Kidney tubule cell (primary cell): ENCODE measurements at places on chromosomes 7 and 10.

- DNase-seq = peak; percentile 32
Measured at GRCh38 chr7:130490311-130490791, 1.5 kb upstream of the MEST start.

DNA sequence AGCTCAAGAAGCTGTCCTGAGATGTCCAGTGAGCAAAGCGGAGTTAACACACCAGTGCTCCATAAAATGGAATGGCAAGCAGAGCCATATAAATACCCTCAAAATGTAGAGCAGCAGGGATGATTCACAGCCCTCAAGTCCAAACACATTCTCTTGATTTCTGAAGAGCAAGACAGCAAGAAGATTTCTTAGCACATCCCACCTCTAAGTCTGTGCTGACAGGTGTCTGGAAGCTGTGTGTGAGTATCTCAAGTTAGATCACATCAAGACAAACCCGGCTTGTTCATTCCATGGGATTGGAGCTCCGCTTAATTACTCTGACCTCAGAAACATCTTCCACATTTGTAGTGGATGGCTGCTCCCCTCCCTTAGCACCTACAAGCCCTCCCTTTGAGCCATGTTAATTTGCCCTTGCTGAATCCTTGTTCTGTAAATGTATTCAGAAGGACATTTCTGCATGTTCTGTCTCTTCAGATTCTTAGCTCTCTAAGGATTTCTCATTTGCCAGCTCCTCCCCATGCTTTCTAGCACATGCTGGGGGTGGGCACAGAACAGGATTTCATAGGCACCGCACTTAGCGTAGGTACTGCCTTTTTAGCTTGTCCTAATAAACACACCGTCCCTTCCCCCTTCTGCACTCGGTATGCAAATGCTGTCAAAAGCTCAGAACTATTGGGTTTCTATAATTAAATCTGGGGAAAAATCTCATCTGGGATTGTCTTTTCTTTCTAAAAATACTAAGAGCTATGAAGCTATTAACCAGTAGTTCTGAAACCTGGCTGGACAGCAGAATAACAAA lies 112.7 kb downstream of the CPXM2 start:
- DNase-seq = no peak

- peak; percentile 17 for DNase-seq
Measured at GRCh38 chr10:78457804-78458482, 424.3 kb downstream of the RPS24 start.

- DNase-seq = no peak
Measured at GRCh38 chr10:92242380-92242779, 48.5 kb downstream of the CPEB3 start.

GRCh38 chr10:45599021-45599603 lies 73.5 kb downstream of the ZFAND4 start:
- no peak for DNase-seq

- DNase-seq = no peak
Measured at GRCh38 chr7:145031162-145031561, 195.3 kb upstream of the TPK1 start.

- DNase-seq = no peak
Measured at GRCh38 chr7:74235518-74236268, 18.5 kb downstream of the RFC2 start.

DNA sequence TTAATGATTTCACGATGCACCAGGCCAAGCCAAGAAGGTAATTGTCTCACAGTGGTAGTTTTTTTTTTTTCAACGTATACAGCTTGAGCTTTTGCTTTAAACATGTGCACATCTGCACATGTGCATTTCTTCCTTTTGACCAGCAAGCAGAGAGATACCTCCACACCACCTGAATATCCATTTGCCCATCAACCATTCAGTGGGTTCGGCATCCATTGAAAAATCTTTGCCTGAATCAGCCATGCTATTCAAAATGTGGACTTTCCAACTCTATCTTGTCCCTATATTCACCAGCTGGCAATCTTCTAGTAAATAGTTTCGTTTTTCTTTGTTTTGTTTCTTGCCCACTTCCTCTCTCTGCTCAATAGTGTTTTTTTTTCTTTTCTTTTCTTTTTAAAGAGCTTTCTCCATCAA lies 7.7 kb upstream of the TRA2A start:
- DNase-seq = no peak

DNA sequence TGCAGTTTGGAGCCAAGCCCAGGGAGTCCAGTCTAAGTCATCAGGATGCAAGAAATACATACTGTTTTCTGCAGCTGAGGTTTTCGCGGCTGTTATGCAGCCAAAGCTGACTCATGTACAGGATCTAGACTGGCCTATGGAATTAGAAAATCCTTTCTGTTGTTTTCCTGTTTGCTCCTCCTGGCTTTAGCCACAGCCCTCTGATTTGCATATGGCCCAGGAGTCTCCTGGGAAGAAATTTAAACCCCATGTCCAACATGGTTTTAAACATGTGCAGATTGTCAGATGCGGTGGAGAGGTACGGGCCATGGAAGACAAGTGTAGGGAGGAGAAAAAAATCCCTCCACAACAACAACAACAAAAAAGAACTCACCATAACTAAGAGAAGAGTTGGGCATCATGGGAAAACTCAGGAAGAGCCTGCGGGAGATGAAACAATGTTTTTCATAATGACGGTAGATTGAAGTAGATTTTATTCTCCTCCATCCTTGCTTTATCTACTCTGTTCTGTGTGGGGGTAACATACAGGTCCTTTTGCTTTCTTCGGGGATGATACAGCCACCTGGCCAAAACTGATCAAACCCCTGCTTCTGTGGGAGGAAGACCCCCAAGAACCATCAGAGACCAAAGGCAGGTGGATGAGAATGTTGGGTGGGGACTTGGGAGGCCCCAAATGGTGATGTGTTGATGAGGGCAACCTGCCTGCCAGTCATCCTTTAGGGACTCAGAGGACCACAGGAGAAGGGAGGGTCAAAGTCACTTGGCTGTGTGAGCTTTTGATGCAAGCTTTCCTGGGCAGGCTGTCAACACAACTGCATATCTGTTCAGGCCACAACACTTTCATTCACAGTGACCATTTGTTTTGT lies 29.8 kb upstream of the GNA12 start:
- DNase-seq = peak; percentile 92

GRCh38 chr7:155198196-155198892 lies 99.3 kb upstream of the INSIG1 start:
- no peak for DNase-seq

DNA sequence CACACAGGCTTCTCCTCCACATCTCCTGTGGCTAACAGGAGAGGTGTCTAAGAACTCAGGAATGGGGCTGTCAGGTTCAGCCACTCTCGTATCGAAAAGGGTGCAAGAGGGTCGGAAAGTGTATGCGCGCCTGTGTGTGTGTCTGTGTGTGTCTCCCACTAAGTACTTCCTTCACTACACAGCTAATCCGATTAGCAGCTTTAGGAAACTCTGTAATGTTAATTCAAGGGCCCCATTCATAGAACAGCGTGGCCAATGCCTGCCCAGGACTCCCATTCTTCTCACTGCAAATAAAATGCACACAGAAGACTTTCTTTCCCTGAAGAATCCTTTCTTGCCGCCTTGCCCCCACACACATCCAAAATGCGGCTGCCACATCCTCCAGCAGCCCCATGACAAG lies 39.9 kb downstream of the TLL2 start:
- DNase-seq = no peak

GRCh38 chr10:79562135-79562756 lies 2.0 kb upstream of the SFTPA2 start:
- peak; percentile 61 for DNase-seq

DNA sequence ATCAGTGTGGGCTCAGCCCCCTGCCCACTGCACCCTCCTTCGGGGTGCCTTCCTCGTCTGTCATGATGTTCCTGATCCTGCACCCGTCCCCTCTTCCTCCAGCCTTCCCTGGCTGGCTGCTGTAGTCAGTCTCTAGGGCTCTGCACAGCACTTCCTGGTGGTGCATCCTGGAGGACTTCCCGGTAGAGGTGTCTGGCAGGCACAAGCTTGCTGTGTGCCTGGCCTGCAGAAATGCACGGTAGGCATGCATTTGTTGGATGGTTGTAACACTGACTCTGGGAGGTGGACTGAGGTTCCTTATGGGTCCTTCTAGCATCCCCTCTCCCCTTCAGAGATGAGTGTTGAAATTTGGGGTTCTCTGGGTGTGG lies 92.8 kb downstream of the BMS1 start:
- no peak for DNase-seq

GRCh38 chr7:156578978-156579430 lies 61.6 kb upstream of the RNF32 start:
- no peak for DNase-seq

GRCh38 chr7:4634166-4634565 lies 47.9 kb upstream of the FOXK1 start:
- DNase-seq = no peak

GRCh38 chr10:121928528-121928884 lies 675 bp upstream of the ATE1 start:
- peak; percentile 37 for DNase-seq
